Psoas muscle (tissue), 8 donors: ENCODE measurements at places on chromosomes 4 and X. TPM values are rescaled to one million over a fixed set of nuclear protein-coding genes. Genes with fewer than 3 reads are reported as not detected.
A peak's percentile ranks its signal among the peaks of the same experiment; 100 is the strongest.

Gene ABLIM2
- 629 TPM for total RNA-seq

- H3K4me1 ChIP-seq, result no peaks in the 10 kb centered on the region
- H3K4me3 ChIP-seq, result no peak overlapping the region
- H3K27ac ChIP-seq, result peak overlapping the region; percentile 23
- no peaks in the 10 kb centered on the region for H3K36me3 ChIP-seq
- DNase-seq, result peak; percentile 65
- no peaks in the 10 kb centered on the region for H3K27me3 ChIP-seq
Observed at GRCh38 chrX:136065044-136065671, 79.9 kb downstream of the SLC9A6 start.

DNA sequence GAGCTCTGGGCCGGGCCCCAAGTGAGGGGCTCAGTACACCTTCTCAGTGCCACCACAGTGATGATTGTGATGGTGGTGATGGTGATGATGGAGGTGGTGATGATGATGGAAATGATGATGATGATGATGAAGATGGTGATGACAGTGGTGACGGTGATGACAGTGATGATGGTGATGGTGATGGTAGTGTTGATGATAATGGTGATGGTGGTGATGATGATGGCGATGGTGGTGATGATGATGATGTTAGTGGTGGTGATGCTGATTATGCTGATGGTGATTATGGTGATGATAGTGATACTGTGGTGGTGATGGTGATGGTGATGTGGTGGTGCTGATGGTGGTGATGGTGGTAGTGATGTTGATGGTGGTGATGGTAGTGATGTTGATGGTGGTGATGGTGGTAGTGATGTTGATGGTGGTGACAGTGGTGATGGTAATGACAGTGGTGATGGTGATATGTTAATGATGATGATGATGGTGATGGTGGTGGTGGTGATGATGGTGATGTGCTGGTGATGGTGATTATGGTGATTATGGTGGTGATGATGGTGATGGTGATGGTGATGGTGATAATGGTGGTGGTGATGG, 29.9 kb downstream of the HMX1 start:
- no peak overlapping the region for H3K4me3 ChIP-seq
- peaks cover 3% of the 10 kb centered on the region for H3K27me3 ChIP-seq
- DNase-seq, result no peak
- no peak overlapping the region for H3K27ac ChIP-seq
- no peaks in the 10 kb centered on the region for H3K4me1 ChIP-seq

GRCh38 chrX:31658360-31658759, 586.5 kb upstream of the FTHL17 start:
- H3K27me3 ChIP-seq, result no peaks in the 10 kb centered on the region
- H3K4me3 ChIP-seq, result no peak overlapping the region
- no peak for DNase-seq
- no peak overlapping the region for H3K27ac ChIP-seq
- H3K4me1 ChIP-seq, result no peaks in the 10 kb centered on the region

DNA sequence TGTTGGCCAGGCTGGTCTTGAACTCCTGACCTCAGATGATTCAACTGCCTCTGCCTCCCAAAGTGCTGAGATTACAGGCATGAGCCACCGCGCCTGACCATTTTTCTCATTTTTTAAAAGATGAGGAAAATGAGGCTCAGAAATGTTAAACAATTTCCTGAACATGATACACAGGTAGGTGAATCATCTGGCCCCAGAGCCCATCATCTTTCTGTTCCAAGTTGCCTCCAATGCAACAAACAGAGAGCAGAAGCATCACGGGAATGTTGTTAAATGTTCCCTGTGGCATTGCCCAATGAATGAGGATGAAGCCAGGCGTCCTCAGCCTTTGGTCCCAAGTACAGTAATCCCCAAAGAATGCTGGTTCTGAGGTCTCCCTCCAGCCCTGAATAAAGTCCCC, 31.3 kb upstream of the ANXA5 start:
- no peaks in the 10 kb centered on the region for H3K36me3 ChIP-seq
- no peak overlapping the region for H3K27ac ChIP-seq
- no peak overlapping the region for H3K4me3 ChIP-seq
- H3K4me1 ChIP-seq, result no peaks in the 10 kb centered on the region

- no peaks in the 10 kb centered on the region for H3K36me3 ChIP-seq
- no peak for DNase-seq
- H3K27me3 ChIP-seq, result peaks cover 6% of the 10 kb centered on the region
- H3K4me1 ChIP-seq, result no peaks in the 10 kb centered on the region
- H3K4me3 ChIP-seq, result no peak overlapping the region
Observed at GRCh38 chrX:42123369-42123768, 200.0 kb upstream of the CASK start.

GRCh38 chr4:66681962-66682361, 863.3 kb downstream of the CENPC start:
- DNase-seq, result no peak
- H3K27me3 ChIP-seq, result no peaks in the 10 kb centered on the region
- H3K4me1 ChIP-seq, result no peaks in the 10 kb centered on the region
- H3K4me3 ChIP-seq, result no peak overlapping the region
- H3K36me3 ChIP-seq, result no peaks in the 10 kb centered on the region

Gene CXCL9
- 0.10 TPM for total RNA-seq
